ENCODE measurements at places on chromosomes 13 and 19.
A peak's percentile ranks its signal among the peaks of the same experiment; 100 is the strongest.

DNA sequence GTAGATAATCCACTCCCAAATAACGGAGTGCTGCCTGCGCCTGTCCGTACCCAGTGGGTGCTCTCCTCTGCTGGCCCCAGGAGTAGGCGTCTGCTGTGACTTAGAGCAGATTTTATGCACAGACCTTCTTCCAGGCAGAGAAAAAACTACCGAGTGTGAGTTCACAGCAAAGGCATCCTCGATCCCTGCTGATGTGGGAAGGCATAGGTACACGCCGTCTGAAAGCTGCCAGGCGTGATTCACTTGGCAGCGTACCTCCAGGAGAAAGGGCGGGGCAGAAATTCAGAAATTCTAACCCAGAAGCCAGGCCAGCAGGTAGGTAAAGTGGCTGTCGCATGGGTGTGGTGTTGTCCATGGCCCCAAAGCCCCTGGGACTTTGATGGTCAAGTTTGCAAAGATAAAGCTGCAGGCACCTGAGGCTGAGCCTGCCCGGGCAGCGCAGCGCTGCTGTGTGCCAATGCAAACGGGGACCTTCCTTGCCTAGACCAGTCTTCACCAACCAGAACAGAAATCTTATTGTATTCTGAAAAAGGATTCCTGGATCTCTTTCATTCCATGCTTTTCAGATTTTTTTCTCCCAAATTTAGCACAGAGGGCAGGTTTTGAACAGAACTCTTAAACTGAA lies 36.3 kb downstream of the COL4A2 start:
- no peak for DNase-seq

- DNase-seq = no peak
Observed at GRCh38 chr13:30145709-30146367, 161.5 kb downstream of the KATNAL1 start.

DNA sequence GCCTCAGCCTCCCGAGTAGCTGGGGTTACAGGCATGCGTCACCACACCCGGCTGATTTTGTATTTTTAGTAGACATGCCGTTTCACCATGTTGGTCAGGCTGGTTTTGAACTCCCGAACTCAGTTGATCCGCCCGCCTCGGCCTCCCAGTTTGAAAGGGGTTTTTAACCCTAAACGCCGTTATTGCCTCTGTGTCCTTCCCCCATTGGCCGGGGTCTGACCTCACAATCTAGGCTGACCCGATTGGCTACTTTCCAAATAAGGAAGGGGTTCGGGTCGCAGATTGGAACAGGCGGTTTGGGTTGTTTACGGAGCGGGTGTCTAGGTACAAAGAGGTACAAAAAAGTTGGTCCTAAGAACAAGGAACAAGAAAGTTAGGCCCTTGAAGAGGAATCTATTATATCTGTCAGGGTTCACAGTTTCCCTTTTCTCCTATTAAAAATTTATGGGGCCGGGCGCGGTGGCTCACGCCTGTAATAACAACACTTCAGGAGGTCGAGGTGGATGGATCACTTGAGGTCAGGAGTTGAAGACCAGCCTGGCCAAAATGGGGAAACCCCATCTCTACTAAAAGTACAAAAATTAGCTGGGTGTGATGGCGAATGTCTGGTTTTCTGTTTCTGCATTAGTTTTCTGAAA lies 1.0 kb downstream of the ZNF253 start:
- peak; percentile 3 for DNase-seq

GRCh38 chr13:112892426-112893206 lies 76.4 kb upstream of the MCF2L start:
- DNase-seq = no peak

GRCh38 chr13:25157681-25158080 lies 14.4 kb downstream of the AMER2 start:
- no peak for DNase-seq

DNA sequence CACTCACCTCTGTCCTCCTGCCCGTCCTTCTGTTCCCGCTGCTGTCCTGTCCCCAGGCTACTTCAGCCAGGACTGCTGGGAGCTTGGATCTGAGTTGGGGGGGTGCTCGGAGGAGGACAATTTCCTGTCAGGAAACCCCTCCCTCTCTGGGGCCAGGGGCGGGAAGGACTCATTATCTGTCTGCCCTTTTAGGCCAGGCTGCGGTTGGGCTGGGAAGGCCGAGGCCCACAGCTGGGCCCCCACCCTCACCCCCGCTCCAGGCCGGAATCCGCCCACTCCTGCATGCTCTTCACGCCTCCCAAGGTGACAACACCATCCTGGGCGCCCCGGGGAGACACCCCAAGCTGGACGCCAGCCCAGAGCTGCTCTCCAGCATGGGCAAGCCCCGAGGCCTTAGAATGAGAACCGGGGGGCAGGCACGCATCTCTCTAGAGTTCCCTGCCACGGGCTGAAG lies at the start of gene EXOC3L2:
Gene EXOC3L2, minus strand, starts transcription at position 74 of the 454 bp plus-strand sequence. CDS start 6,362 bp downstream, outside the sequence.
- DNase-seq = peak; percentile 17

DNA sequence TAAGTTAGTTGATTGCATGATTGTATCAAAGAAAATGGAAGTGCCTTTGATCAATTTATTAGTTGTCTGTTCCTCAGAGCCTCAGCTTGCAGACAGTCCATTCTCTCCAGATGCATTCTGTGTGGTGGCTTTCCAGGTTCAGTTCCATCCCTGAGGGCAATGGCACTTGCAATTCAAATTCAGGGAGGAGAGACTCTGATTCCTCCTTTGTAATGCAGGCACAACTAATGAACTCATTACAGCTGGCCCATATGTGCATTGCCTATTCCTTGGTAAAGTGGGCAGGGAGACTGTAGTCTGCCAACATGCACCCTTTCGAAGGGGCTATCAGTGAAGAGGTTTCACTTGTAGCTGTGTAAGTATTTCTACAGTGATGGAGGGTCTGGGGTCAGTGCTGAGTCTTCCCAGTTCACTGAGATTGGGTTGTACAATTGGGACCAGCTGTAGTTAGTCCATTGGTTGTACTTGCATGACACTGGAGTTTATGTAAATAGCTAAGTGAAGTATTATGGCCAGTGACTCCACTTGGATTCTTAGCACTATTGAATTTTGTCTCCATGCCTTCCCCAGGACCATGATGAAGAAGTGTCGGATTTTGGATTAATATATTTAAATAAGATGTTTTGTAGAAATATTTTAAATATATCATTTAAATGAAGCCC lies 401.7 kb downstream of the GPC6 start:
- DNase-seq = no peak

DNA sequence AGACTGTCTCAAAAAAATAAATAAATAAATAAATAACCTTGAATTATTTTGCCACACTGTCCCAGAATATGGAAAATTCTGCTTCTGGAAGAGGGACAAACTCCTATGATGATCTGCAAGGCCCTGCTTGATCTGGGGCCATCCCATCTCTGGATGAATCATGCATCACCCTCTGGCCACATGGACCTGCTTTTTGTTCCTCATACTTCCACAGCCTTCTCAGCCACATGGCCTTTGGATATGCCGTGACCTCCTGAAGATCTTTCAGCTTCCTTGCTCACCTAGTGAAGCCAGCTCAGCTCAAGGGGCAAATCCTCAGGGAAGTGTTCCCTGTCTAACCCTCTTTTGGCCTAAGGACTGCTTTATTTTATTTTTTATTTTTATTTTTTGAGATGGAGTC lies 10.3 kb downstream of the IER2 start:
- DNase-seq = peak; percentile 63
